Cardiac fibroblast (primary cell): ENCODE measurements at places on chromosomes 6 and 20.

DNA sequence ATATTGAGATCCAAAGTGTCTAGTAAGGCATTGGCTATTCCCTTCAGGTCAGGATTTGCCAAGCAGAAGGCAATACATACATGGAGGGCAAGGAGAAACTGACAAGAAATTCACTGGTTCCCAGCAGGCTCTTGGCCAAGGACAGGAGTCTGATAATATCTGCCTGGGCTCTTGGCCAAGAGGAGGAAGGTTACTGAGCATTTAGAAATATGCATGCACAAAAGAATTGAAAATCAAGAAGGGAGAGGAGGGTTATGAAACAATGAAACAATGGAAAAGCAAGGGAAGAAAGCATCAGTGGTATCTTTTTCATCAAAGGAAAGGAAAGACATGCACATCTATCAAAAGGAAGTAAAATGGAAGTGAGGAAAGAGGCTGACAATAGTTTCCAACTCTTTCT lies 42.4 kb downstream of the ARHGAP18 start:
- peak; percentile 90 for DNase-seq

- DNase-seq = no peak
These were observed 26.8 kb upstream of the TFAP2A start for GRCh38 chr6:10441655-10442009.

GRCh38 chr6:4185419-4185818 lies 50.0 kb upstream of the ECI2 start:
- DNase-seq = peak; percentile 7

- no peak for DNase-seq
These were observed 650 bp upstream of the CASP8AP2 start for GRCh38 chr6:89828988-89829471.

GRCh38 chr6:169159331-169159730 lies 94.3 kb downstream of the THBS2 start:
- no peak for DNase-seq

- peak; percentile 75 for DNase-seq
These were observed at the start of gene PTK7 for GRCh38 chr6:43075670-43076463. Gene PTK7, plus strand, starts transcription at chr6:43076314. Its CDS starts 175 bp downstream, at chr6:43076489.

DNA sequence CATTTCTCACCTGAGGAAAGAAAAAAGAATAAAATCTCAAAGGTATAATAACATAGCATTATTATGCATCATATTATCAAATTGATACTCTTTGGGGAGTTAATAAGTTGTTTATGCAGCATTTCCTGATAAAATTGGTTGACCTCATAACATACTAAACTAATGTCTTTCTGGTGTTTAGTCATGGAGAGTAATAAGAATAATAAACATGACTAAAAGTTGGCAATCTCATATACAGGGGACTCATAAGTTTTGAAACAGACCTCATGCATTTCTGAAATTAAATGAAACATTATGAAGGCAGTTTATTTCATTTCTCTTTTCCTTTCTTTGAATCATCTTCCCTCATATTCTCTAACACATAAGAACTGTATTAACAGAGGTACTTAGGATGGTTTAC lies 60.5 kb upstream of the PRDM1 start:
- peak; percentile 45 for DNase-seq

GRCh38 chr6:14732226-14732843 lies 513.5 kb upstream of the JARID2 start:
- DNase-seq = no peak

DNA sequence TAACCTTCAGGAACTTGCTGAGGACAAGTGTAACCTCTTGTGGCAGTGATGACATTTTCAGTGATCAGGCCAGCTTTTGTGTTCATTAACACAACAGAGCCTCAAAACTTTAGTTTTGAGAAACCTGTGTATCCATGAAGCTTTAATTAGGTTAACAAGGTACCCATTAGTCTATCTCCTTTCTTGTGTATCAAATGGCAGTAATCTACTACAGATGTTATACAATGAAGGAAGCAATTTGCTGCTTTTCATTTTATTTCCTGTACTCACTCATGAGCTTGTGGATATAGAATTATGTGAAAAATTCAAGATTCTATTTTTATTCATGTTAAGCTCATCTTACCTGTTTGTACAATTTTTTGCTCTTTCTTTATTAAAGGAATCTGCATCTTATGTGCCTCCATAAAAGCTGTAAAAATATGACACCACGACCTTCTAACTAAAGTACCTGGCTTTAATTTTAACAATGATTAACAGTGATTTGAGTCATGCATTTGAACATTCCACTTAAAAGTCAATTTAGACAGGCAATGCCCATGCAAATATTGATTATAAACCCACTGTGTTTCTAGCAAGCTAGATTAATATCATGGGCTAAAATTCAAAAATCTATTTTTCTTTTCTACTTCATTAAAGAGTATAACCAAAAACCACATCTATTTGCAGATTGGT lies 897.3 kb downstream of the KIF16B start:
- DNase-seq = no peak

DNA sequence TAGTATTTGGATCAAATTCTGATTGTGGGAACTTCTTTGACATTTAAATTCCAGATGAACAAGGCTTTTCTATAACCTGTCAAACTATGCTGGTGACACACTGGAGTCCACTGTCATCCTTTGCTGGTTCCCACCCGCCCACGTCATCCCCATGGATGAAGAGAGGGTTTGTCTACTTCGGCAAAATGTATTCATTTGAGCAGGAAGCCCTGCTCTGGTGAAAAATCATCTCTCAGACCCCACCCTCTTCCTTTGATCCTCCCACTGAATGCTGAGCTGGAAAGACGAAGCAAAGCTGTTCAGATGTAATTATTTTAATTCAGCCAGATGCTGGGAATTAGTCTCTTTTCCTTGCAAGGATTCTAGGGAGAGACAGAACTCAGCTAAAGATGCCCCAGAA lies 50.5 kb downstream of the CPNE5 start:
- DNase-seq = peak; percentile 17

GRCh38 chr6:166351715-166352285 lies 9.5 kb upstream of the SFT2D1 start:
- no peak for DNase-seq

GRCh38 chr6:18302561-18303439 lies 38.5 kb upstream of the DEK start:
- peak; percentile 16 for DNase-seq

GRCh38 chr20:26135325-26136110 lies 438.9 kb upstream of the ZNF337 start:
- DNase-seq = no peak

DNA sequence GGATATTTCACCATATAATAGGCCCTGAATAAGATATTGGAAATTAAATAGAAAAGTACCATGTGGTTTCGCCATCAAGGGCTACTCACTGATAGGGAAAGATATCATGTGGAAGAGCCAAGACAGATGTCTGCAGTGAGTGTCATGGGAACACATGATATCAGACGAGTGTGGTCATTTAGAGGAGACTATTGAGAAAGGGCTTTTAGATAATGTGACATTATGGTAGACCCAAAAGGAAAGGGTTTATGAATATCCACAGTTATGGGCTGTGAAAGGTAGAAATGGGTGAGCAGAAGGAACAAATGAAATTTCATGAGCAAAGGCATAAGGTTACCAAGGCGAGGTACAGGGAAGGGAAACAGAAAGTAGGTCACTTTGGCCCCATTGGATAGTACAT lies 182.3 kb upstream of the PRSS16 start:
- DNase-seq = no peak

- DNase-seq = no peak
These were observed 67.9 kb upstream of the TULP4 start for GRCh38 chr6:158244373-158244772.

DNA sequence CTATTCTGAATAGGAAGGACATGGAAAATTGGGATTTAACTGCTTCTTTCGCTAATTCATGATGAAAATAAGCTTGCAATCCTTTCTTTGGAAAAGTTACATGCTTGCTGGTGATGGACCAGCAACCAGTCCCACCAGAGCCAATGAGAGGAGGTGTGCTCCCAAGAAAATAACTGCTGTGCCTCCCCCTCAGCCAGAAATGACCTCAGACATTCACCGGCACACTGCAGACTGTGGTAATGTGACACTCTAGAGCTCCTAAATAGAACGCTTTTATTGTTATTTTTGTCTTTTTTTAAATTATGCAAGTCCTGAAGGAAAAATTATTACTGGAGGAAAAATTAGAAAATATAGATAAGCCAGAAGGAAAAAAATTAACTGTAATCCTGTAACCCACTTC lies 2.6 kb downstream of the PYGB start:
- no peak for DNase-seq

DNA sequence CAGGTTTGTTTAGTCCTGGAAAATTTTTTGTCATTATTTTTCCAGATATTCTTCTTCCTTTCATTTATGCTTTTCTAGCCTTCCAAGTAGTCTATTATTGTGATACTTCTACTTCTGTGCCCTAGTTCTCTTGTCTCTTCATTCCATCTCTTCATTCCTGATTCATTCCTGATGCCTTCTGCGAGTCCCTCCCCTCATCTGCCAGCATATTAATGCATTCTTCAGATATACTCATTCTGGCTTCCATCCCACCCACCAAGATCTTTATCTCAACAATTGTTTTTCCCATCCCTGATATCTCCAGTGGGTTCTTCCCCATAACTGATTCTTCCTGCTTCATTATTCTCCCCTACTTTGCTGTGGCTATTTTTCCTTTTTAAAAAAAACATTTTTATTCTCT lies 35.2 kb downstream of the ALDH5A1 start:
- no peak for DNase-seq

- peak; percentile 83 for DNase-seq
These were observed 180.0 kb downstream of the TMEM242 start for GRCh38 chr6:157143171-157143889.

DNA sequence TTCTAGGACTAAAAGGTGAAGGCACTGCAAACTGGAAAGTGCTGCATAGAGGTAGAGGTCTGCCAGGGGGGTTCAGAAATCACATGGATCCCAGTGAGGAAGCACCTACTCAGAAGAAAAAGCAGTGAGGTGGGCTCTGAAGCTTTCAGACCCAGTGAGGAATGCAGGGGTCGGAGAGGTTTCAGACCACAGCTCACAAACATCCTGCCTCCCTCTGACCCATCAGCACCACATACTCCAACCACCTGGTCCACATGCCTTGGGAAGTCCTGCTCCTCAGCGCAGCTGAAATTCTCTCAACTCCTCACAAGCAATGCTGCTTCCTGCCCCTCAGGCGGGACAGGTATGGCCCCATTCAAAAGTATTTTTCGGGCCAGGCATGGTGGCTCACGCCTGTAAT lies 20.2 kb downstream of the MRPL14 start:
- no peak for DNase-seq

- DNase-seq = no peak
These were observed 6.2 kb upstream of the BANF2 start for GRCh38 chr20:17693444-17694001.

DNA sequence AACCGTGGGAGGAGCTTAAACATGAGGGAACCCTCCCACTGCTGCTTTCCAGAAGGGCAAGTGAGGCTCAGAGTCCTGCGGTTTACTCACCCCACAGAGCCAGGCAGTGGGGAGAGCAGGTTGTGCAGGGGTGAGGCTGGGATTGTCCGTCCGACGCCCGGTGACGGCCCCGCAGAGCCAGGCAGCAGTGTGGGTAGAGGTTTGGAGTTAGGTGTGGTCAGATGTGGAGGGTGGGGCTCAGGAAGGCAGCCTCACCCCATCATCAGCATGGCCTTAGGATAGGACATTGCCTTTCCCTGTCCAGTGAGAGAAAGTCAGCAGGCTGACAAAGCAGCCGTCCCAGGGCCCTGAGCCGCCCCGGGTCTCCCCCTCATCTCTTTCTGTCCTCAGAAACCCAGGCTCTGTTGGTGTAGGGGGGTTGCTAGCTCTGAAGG lies 234.6 kb downstream of the DLL1 start:
- no peak for DNase-seq

DNA sequence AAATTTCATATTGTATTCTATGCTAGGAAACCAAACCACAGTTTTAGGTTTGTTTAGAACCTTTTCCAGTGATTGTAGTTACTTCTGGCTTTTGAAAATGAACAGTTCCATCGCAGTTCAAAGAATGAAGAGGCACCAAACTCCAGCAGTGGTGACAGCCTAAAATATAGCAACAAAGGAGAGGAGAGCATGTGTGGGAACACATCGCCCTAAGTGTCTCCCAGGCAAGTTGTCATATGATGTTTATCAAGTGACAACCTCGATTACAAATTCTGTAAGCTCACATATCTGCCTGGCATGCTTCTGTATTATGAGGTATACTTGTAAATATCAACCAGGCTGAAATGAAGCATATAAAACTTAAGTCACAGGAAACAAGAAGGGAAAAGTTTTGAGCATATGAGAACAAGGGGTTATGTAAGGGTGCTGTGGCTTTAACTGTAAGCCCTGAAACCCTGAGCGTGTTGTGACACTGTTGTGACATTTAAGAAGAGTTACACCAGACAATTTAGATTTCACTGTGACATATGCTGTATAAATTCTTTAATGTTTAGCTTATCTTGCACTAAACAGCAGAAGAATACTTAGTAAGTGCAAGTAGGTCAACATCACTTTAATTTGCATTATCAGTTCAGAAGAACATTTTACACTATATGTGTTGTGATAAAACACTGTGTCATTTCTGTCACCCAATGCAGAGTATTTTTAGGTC lies 29.1 kb upstream of the FBXL4 start:
- no peak for DNase-seq

GRCh38 chr6:135299256-135299655 lies 118.1 kb downstream of the MYB start:
- peak; percentile 73 for DNase-seq

DNA sequence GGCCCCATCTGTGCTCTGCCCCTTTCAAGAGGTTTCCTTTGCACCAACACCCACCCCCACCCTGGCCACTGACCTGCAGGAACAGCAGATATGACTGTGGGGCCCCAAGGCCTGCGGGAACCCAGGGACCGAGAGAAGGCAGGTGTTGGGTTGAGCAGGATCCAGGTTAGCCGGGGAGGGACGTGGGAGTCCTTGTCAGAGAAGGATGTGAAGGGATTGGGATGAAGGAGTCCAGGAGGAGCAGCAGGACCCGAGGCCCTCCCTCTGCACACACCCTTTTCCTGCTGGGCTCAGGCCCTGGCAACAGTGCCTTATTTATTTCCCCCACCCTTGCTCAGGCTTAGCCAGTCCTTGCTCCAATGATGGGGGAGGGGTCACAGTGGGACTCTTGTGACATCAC lies 193.0 kb upstream of the PROKR2 start:
- DNase-seq = no peak

DNA sequence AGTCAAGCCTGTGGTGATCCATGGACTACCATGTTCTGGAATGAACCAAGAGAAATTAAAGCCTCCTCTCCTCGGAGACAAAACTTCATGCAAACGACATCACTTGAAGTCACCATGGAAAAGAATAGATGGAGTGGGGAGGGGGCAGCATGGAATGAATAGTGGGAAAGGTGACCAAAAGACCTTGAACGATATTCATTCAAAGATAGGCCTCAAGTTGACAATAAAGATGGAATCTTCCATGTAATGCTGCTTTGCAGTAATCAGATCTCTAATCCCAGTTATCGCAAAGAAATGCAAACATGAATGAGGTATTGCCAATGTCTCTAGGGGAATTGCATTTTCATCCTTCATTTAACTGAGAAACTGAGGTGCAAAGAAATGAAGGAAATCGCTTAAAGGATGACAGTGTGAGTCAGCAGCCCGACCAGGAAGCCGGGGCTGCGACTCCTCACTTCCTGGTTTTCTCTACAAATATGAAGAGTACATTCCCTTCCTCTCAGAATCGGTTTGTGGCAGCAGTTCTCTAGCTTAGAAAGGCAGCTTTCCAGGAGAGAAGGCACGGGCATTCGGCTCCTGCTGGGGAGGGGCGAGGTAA lies 65.6 kb upstream of the RREB1 start:
- DNase-seq = peak; percentile 36
